ENCODE measurements at places on chromosomes 2 and 18.

GRCh38 chr18:79576686-79577351, 102.8 kb upstream of the CTDP1 start:
- no peak for DNase-seq

DNA sequence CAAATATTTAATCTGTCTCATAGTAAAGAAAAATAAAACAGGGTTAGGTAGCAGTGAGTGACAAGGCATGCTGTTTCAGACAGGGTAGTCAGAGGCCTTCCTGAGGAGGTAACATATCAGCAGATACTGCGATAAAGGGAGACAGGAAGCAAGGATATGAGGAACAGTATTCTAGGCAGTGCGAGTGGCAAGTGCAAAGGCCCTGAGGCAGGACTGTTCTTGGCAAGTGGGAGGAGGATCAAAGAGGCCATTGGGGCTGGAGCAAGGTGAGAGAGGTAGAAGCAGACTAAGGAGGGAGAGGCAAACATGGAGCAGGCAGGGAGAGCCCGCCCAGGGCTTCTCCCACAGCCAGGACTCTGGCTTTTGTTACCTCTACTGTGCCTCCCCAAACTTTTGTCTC, 33.6 kb downstream of the GAD1 start:
- DNase-seq: no peak

- DNase-seq: no peak
Observed at GRCh38 chr2:58764338-58765104, 523.4 kb upstream of the FANCL start.

GRCh38 chr2:151819920-151820319, 8.3 kb downstream of the ARL5A start:
- no peak for DNase-seq

DNA sequence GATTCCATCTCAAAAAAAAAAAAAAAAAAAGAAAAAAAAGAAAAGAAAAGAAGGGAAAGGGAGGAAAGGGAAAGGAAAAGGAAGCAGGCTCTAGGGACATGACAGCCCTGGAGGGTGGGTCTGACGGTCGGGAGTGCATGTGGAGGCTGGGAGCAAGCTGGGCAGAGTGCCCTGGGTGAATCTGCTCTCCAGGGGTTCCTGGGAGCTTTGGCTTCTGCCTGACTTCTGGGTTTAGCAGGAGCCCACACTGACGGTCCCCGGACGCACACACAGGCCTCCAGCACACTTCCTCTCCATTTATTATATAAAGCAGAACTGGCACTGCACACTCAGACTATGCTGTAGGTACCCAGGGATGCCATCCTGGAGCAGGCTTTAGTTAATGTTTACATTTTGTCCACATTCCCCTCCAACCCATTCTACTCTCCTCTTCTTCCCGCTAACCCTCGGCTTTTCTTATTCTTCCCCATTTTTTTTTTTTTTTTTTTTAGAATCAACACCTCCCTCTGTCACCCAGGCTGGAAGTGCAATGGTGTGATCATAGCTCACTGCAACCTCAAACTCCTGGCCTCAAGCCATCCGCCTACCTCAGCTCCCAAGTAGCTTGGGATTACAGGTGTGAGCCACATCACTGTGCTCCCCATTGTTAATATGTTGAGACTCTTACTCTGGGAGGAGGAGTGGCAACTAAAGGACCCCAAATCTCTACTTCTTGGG, 151.1 kb upstream of the SLC1A4 start:
- DNase-seq: no peak

GRCh38 chr2:62450716-62451191, 55.2 kb downstream of the TMEM17 start:
- DNase-seq: no peak

- DNase-seq: peak; percentile 68
Observed at GRCh38 chr2:11583840-11584524, 50.1 kb downstream of the GREB1 start.

DNA sequence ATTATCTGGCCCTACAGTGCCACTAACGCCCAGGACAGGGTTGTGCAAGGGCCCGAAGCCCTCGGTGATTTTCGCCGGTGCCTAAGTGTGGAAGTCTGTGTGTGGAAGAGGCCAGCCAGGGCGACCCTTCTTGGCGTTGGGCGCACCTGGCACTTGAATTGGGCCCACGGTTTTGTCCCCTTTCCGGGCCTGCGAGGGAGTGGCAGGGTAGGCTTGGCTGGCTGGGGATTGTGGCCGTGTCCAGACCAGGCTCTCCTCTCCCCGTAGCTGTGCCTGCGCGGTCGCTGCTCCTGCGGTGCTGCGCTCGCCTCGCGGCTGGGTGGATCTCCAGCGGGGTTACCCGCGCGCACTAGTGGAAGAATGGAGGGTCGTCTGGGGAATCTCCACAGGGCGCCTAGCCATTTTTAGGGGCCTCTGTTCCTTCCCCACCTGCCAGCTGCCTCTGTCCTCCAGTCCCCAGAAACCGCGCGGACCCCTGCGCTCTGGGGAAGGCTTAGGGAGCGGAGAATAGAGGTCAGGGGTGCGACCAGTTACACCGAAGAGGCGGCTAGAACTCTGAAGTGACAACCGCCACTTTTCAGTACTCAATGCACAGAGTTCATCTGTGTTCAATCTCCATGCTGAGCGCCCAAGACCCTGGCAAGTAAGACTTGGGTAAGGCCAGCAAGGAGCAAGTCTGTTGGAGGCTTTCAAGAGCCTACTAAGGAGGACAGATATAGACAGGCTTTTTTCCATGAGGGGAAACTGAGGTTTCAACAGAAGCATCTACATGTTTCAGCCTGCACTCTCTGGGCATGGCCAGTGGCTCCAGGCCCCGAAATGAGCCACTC, 16.0 kb downstream of the EVX2 start:
- no peak for DNase-seq

DNA sequence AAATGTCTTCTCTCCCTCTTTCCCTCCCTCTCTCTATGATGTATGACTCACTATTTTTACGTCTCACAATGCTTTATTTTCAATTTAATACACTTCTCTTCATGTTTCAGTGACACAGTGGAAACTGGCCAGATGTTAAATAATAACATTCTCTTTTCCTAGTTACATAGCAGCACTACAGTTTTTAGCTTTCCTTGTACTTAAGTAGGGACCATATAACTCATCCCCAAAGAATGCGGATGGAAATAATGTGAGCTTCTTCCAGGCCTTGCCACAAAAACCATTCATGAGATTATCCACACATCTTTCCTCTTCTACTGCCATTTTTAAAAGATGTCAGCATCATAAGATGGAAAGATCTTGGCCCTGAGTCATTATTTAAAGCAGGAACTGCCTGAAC, 789.4 kb downstream of the LRP1B start:
- DNase-seq: no peak

DNA sequence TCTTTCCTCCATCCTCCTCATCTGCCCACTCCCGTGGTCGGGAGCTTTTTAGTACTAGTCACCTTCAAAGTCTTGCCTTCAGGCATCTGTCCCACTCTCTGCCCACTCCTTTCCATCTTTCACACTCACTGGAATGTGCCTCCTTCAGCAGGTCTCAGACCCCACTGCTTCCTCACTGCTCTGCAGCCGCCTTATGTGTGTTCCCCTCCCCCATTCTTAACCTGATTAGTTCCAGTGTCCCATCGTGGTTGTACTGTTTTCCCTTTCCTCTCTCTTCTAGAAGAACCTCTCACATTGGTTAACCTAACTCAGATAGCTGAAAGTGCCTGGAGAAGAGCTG, 3.0 kb downstream of the ARMC9 start:
- no peak for DNase-seq

DNA sequence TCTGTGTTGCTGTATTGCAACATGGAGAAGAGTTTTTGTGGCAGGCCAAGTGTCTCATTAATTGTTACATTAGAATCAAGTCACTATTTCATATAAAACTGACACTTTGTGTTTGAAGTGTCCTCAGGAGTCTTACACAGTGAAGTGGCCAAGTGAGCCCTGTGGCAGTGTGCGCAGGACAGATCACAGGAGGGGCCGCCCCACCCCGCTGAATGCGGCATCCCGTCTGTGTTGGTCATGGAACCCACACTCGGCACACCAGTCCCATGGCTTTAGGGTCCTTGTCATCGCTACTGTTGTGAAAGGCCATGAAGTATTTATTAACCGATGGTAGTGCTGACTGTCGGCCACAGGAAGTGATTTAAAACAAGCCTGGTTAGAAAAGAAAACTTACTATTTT, 144.7 kb upstream of the NFATC1 start:
- DNase-seq: no peak

- DNase-seq: no peak
Observed at GRCh38 chr2:225737556-225737955, 338.0 kb downstream of the NYAP2 start.

- DNase-seq: no peak
Observed at GRCh38 chr18:9096007-9096371, 6.5 kb upstream of the NDUFV2 start.

GRCh38 chr2:43051338-43051737, 175.1 kb downstream of the ZFP36L2 start:
- no peak for DNase-seq

DNA sequence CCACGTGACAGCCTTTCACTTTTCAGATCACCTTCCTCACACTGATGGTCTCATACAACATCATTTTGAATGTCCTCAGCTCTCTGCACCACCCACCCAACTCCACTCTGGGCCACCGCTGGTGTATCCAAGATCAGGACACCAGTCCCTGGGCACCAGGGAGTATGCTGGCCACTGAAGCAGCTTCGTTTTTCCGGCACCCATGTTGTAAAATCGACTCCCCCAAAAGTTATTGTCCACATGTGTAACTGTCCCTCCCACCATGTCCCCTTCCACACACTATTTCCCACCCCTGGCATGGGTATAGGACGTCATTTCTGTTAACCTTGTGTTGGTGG, 96.4 kb downstream of the TGOLN2 start:
- DNase-seq: no peak

- DNase-seq: no peak
Observed at GRCh38 chr18:47313901-47314300, 62.4 kb upstream of the SKOR2 start.

GRCh38 chr2:171084128-171084527, 76.6 kb downstream of the TLK1 start:
- DNase-seq: no peak

DNA sequence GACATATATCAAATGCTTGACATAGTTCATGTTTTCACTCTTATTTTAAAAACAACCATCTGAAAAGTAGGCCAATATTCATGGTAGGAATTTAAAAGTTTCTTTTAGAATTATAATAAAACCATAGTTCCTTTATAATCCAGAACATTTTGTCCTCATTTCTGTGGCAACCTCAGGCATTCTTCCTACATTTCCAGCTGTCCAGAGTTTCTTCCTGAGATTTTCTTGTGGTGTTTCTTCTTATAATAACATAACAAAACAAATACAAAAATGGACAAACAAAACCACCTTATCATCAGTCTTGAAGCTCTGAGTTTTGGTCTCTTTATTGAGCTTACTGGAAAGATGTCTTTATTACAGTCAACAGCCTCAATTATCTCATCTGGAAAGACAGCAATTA, 2028.6 kb upstream of the CELF4 start:
- no peak for DNase-seq

DNA sequence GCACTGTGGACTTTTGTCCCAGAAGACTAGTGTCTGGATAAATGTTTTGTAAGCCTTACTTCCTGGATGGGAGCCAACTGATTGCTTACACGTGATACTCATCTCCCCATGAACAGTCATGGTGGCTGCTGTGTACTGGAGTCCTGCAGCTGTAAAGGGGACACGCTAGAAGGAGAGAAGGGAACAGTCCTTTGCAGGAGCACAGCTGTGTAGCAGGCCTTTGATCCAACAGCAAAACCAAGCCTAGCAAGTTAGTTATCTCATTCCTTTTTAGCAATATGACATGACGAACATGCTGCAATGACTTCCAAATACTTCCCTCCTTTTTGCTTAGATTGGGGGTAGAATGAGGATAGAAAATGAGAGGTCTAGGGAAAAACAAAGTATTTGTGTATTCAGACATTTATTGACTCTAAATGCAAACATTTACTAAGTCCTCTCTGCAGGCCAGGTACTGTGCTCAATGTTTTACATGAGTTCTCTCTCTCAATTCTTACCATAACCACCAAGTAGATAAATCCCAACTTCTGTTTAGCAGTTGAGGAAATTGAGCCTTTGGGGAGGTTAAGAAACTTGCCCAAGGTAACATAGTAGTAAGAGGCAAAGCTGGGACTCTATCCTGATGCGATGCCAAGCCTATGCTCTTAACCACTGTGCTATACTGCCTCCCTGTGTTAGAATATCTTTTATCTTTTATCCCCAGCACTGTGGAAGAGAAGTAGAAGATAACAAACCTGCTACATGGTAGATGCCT, 55.4 kb upstream of the CD28 start:
- DNase-seq: no peak

DNA sequence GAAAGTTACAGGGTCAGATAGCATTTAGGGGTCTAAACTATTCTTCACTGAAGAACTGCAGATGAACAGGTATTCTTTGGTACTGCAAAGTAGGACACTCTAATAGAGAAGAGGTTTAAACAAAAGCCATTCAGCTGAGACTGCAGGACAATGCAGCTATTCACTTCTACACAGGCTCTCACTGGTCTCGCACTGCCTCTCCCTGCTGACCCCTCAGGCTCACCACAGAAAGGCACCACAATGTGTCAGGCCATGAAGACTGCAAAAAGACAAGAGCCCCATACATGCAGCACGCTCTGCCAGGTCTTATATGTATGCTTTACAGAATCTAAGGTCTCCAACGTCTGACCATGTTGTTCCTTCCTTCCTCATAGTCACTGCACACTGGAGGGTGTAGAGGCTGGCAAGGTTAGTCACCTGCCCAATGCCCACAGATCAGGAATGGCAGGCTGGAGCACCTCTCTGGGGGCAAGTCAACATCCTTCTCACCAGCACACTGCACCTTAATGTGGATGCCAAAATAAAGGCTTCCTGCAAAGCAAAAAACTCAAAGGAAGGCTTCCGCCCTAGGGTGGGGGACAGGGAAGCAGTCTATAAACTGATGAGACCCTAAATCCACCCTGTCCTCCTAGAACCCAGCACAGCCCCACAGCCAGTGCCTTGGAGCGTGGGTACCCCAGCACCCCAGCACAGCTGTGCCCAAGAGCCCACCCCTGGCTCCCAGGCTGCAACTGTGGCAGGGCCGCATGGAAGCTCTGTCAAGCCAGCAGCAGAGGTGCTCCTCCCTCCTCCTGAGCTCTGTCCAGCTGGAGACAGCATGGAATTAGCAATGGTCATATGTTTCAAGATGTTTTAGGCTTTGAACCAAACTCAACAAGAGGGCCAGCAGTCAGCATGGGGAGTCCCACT, 10.7 kb upstream of the RNU4ATAC start:
- no peak for DNase-seq
